A549 treated with Hydrocortisone at 1 μM for 4 hours (cell line): ENCODE measurements at places on chromosomes 13 and 19. TPM values are rescaled to one million over a fixed set of nuclear protein-coding genes. Genes with fewer than 3 reads are reported as not detected.

SPINT2 gene
- 237 to 348 TPM (median 322 TPM) in 5 replicates for total RNA-seq

KIR2DL3 gene
- total RNA-seq: not detected in 5 replicates

RNF17 gene
- total RNA-seq: not detected in 5 replicates

CYP2S1 gene
- 19.2 to 22.5 TPM (median 19.7 TPM) in 5 replicates for total RNA-seq

ATP13A1 gene
- total RNA-seq: 27.3 to 32.0 TPM (median 30.7 TPM) in 5 replicates

ZNF324B gene
- 5.9 to 7.6 TPM (median 6.6 TPM) in 5 replicates for total RNA-seq
